ENCODE measurements at places on chromosomes 16 and 17.

GRCh38 chr16:73145166-73145880 is 97.4 kb upstream of the ZFHX3 start:
- DNase-seq, result no peak

GRCh38 chr16:71365021-71365420 is 6.5 kb downstream of the CALB2 start:
- no peak for DNase-seq

DNA sequence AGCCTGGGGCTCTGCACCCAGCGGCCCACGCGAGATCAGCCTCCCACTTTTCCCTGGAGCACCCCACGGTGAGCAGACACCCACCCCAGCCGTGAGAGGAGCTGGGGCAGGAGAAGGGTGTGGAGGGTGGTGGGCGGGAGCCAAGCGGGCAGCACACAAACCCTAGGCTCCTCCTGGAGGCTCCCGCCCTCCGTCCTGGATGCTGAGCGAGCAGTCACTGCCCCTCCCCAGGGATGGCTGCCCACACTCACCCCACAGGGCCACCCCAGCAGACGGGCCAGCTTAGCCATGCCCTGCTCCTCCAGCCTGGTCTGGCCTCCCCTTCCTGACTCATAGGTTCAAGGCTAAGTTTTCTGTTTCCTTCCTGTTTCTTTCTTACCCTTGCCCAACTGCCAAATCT is 15.7 kb upstream of the ABCC3 start:
- DNase-seq, result no peak

DNA sequence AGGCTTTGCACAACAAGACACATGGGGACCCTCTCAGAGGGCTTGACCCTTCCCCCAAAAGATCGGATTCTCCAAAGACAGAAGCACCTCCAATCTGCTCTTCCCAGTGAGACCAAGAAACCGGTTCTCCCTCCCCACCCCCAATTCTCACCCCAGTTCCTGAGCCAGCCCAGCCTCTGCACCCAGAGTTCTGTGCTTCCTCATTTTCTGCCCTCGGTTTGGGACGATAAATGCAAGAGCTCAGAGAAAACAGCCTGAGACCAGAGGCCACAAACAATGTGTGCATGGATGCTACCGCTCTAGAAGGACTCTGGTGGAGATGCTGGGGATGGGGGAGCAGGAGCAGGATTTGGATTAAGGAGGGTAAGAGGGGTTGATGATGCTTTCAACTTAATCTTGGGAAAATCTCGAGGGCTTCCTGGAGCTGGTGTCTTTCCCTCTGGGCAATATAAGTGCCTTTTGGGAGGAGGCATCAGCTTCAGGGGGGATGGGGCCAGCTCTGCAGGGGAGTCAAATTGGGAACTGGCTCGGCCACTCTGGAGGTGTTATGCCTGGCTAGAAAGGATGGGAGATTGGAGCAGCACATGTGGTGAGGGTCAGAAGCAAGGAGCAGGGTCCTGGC is 6.0 kb downstream of the KRT15 start:
- DNase-seq, result no peak

GRCh38 chr16:50298075-50298460 is 31.7 kb downstream of the ADCY7 start:
- no peak for DNase-seq

GRCh38 chr16:56312028-56312300 is 113.4 kb downstream of the AMFR start:
- DNase-seq, result no peak

- DNase-seq, result no peak
Measured at GRCh38 chr17:81580481-81580880, 28.3 kb upstream of the FAAP100 start.

DNA sequence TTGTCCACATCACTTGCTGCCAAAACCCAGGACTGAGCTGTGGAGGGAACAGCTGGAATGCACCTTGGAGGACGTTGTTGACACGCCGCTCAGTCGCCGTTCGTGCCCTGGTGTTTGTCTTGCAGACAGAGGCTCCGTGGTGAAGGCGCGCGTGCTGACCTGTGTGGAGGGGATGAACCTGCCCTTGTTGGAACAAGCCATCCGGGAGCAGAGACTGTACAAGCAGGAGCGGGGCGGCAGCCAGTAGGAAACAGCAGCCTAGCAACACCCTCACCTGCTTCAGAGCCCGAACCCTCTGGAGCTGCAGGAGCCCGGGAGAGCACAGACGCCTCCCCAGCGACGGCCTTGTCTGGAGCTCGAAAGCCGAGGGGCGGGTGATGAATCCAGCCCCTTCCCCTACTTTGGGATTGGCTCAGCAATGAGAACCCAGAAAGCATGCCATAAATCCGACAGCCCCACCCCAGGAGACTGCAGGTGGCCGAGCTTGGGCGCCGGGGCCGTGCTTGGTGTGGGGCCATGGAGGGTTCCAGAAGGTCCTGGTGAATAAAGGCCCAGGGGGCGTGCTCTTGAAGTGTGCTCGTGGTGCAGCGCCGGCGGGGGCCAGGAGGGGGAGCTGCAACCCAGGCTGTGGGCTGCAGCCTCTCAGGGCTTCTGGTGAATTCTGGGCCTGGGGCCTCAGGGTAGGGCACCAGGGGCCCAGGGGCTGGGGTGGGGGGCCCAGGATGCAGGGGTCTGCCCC is 470 bp upstream of the CDK3 start:
- peak; percentile 65 for DNase-seq

DNA sequence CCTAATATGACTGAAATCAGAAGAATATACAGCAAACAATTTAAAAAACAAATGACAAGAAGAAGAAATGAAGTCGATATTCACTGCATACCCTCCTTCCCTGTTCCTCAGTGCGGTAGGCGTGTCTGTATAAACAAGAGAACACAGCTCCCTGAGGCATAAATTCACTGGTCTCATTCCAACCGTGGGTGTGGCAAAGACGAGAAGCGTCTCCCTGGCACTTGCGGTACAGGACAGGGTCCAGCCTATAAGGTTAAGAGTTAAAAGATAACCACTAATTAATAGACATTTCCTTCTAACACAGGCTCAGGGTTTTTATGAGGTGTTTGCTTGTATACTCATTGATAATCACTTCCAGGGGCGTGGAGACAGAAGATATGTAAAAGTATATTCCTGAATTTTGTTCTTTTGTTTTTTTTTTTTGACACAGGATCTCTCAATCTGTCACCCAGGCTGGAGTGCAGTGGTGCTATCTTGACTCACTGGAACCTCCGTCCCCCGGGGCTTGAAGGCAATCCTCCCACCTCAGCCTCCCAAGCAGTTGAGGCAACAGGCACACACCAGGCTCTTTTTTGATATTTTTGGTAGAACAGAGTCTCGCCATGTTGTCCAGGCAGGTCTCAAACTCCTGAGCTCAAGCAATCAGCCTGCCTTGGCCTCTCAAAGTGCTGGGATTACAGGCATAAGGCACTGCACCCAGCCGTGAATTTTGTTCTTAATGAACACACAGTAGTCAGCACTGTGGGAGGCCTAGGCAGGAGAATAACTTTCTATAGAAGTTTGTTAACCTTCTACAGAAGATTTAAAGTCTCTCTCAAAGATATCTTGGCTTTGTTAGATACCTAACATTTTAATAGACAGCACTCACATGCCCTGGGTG is 59.1 kb upstream of the CLEC18B start:
- DNase-seq, result no peak

DNA sequence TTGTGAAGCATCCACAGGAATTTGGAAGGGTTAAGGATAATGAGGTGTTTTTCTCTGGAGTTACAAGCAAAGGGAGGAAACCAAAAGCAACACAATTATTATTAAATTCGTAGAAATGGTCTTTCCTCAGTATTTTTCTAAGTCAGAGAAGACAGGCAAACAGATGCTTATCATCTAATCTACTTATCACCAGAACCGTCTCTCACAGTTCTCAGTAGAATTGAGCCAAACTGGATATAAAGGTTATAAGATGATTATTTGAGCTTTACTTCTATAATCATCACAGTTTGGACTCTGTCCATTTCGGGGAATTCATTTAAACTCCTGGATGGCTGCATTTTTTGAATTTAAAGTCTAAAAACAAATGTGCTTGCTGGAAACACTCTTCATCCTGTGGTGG is 245.0 kb downstream of the KCNJ2 start:
- no peak for DNase-seq

GRCh38 chr17:12580640-12581039 is 85.0 kb upstream of the MYOCD start:
- no peak for DNase-seq

DNA sequence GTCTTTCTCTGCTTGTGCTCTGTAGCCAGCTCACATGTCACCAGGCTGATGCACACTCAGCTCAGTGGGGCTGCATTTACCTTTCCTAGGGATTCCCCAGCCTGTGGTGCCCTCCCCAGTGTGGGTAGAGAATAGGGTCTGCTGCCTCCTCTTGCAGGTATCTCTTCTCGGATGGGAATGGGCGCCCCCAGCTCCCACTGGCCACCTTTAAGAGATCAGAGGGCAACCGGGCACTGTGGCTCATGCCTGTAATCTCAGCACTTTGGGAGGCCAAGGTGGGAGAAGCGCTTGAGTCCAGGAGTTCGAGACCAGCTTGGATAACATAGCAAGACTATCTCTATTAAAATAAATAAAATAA is 3.3 kb downstream of the XYLT2 start:
- no peak for DNase-seq

- no peak for DNase-seq
Measured at GRCh38 chr16:82641336-82641984, 14.7 kb downstream of the CDH13 start.

DNA sequence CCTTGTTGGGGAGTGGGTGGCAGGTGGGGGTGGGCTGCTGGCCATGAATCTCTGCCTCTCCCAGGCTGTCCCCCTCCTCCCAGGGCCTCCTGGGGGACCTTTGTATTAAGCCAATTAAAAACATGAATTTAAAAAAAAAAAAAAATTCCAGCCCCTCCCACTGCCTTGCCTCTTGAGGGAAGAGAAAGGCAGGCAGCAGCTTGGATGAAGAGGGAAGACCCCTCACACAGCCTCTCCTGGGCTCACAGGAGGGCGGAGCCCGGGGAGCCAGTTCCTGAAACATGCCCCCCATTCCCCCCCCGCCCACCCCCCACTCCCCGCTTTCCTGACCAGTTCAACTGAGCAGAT is 1.8 kb upstream of the TCAP start:
- DNase-seq, result no peak

- DNase-seq, result peak; percentile 66
Measured at GRCh38 chr17:39174920-39175694, 9.1 kb upstream of the ARL5C start.

DNA sequence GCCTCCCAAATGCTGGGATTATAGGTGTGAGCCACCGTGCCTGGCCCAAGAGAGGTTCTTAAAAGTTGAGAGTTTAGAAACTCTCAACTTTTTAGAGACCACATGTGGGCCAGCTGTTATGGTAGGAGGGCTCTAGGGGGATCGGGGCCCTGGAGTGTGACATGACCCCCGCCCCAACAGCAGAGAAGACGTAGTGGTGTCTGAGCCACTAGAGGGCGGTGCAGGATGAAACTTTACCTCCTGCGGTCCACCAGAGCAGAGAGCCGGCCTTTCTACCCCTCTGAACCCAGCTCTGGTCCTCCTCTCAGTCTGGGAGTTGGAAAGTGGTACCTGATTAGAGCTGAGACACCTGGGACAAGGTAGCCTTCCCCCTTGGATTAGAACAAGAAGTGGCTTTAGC is 7.4 kb downstream of the CDK5RAP3 start:
- DNase-seq, result peak; percentile 16

DNA sequence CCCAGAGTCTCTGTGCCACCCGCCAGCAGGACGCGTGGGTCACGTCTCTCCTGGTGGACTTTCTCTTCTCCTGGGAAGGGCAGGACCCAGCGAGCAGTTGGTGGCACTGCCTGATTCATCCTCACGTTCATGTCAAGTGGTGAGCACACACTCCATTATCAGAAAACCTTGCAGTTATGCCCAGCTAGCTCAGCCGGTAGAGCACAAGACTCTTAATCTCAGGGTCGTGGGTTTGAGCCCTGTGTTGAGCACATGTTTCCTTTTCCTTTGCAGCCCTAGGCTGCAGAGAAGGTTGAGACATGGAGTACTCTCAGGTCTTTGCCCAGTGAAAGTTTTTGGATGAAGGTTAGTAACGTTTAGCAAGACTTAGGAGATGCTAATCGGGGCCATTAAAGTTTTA is 8.0 kb downstream of the OR1F1 start:
- DNase-seq, result no peak

DNA sequence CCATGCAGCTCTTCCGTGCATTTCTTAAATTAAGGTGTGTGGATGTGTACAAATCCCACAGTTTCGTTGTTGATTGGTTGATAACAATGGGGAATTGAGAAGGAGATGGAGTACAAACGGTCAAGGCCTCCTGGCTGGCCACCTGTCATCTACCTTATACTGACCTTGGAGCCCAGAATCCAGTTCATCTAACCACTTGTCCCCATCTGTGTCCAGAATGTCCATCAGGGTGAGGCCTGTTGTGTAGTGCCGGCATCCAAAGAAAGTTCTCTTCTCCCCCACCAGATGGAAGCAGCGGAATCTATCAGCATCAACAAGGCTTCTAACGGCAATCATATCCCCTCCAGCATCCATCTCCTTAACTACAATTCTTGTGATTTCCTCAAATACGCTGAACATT is 1.5 kb downstream of the GSDMB start:
- no peak for DNase-seq

- peak; percentile 40 for DNase-seq
Measured at GRCh38 chr17:49218941-49219913, 8.7 kb downstream of the ABI3 start.

- DNase-seq, result no peak
Measured at GRCh38 chr16:24396350-24397271, 140.5 kb downstream of the CACNG3 start.

DNA sequence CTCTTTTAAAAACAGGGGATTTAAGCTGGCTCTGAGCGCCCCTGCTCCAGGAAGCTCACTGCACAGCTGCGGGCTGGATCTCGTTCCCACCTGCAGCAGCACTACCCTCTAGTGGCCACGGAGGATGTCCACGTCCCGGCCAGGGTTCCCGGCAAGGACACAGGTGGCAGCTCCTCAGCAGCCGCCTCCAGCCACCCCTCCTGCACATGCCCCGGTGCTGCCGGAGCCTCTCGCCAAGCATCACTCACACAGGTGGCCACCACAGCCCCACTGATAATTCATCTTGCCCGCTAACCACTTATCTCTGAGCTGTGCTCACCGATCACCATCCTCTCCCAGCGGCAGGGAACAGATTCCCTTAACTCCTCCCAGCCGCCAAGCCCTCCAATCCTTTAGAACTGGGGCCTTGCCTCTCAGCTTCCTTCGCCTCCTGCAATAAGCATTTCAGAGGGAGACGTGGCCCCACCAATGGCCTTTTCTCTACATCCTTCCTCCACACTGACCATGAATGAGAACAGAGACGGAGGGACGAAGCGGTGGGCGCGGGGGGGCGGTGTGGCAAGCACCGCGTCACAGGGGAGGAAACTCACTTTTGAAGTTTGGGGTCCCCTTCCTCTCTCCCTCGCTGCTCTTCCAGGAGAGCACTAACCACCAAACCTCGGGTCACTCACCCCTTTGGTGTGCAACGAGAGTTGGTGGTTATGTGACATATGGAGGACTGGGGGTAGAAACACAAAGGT is 222.1 kb downstream of the RBFOX3 start:
- DNase-seq, result no peak

DNA sequence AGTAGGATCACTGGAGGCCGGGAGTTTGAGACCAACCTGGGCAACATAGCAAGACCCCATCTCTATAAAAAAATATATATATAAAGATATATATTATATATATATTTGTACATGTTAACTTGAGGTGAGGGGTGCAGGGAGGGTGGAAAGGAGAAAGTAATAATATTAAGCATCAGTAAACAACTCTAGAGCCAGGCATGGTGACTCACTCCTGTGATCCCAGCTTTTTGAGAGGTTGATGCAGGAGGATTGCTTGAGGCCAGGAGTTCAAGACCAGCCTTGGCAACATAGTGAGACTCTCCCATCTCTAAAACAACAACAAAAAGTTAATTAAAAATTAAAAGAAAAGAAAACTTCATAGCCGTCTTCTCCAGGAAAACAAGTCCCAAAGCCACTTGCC is 61.7 kb upstream of the SMURF2 start:
- no peak for DNase-seq

All from stimulated activated CD4-positive, alpha-beta T cell treated with anti-CD3 and anti-CD28 coated beads, Interleukin-4, amount 100 ng/mL, for 4 hours (primary cell).